Kidney (tissue), 22 donors: ENCODE measurements at places on chromosomes 2 and 18.

DNA sequence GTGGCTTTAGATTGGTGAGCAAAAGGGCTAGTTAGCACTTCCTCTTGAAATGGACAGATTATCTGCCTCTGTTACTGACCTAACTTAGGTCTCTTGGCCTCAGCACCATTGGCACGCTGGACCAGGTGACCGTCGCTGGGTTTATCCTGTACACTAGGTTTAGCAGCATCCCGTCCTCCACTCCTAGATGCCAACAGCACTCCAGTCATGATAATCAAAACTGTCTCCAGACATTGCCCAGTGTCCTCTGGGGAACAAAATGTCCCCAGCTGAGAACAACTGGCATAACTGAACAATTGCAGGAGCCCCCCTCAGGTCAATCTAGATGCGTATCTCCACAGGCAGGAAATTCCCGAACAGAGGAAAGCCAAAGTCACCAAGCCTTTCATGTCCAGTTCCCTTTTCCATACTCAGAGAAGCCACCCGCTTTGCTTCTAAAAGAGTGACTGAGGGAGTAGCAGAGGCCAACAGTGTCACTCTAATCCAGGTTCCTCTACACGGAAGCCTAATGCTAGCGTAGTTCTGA lies 27.3 kb downstream of the E2F6 start:
- DNase-seq, result no peak

- DNase-seq, result no peak
Observed at GRCh38 chr2:164523009-164523408, 98.3 kb downstream of the GRB14 start.

- no peak for DNase-seq
Observed at GRCh38 chr2:237915576-237915975, 51.2 kb upstream of the UBE2F start.

DNA sequence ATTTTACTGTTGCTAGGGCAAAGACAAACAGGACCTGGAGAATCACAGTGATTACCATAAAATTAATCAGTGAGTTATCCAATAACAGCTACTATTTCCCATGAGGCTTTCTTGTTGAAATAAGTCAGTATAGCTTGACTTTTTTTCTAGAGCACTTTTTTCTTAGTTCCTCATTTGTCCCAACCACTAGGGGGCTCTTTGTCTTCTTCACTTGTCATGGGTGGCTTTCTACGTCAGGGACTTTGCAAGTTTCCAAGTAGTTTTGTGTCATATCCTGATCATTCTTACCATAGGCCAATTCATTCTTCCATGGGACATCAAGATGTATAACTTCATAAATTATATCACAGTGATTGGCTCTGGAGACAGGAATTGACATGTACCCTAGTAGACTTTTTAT lies 1019.6 kb upstream of the PIK3C3 start:
- no peak for DNase-seq

DNA sequence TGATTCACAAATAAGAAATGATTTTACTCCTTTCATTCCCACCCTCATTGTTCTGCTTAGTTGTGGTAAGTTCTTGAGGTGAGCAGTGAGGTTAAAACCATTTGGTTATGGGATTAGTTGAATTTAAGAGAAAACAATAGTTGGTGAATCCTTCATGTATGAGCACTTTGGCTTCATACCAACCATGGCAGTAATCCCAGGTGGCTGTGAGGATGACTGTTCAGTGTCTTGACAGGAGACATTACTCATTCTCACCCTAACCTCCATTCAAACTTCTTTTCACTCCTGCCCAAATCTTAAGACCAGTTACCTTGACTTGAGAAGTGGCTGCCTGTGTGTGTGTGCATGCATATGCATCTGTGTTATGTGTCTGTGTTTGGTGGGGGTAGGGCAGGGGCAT lies 143.1 kb downstream of the SETBP1 start:
- no peak for DNase-seq

GRCh38 chr18:41690332-41691127 lies 264.5 kb upstream of the PIK3C3 start:
- DNase-seq, result no peak

DNA sequence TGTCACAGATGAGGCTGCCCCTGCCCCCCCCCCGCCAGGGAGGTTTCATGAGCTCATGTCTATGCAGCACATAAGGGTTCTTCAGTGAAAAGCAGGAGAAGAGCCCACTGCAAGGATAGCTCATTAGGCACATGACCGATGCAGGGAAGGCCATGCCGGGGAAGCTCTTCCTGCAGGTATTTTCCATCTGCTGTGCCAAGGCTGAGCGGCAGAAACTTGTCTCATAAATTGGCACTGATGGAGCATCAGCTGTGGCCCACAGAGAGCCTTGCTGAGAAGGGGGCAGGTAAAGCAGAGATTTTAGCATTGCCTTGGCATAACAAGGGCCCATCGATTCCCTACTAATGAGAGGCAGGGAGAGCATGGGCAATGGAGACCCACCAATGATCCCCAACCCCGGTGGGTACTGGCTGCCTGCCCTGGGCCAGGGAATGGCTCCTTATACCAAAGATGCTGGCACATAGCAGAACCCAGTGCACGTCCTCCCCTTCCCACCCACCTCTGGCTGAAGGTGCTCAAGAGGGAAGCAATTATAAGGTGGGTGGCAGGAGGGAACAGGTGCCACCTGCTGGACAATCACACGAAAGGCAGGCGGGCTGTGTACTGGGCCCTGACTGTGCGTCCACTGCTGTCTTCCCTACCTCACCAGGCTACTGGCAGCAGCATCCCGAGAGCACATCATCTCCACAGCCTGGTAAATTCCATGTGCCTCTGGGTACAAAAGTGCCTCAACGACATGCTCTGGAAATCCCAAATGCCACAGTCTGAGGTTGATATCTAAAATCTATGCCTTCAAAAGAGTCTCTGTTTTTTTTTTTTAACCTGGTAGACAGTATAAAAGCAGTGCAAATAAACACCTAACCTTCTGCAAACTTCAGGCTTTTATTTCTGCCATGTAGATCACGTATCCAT lies 41.4 kb downstream of the STEAP3 start:
- peak; percentile 68 for DNase-seq

DNA sequence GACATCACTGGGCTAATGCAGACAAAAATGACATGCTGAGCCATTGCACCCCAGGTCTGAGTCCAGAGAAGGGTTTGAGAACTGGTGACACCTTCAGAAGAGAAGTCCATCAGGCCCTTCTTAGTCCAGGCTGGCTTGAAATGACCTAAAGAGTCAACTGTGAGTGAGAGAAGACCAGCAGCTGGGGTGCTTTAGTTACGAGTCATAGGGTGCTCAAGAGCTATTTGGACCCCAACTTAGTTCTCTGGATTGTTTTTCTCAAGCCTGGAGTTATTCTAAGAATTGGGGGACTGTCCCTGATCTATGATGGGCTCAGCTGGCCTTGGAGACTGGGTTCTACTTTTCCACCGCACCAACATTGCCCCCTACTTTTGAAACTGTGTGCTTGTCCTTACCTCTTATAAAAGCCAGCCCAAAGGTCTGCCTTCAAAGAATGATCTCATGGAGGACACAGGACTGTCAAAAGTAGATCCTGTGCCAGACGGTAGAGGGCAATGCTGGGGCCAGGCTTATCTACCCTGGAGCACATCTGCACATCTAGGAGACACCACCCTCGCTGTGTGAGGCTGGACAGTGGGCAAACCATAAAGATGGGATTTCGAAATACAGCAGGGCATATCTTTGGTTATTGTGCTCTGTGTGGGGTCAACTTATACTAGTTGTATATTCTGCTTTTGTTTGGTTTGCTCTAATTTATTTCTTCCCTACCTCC lies 333.0 kb upstream of the SLC14A2 start:
- DNase-seq, result no peak

- no peak for DNase-seq
Observed at GRCh38 chr2:102509749-102510148, 36.7 kb downstream of the SLC9A4 start.

GRCh38 chr2:216236486-216236885 lies 127.3 kb downstream of the XRCC5 start:
- no peak for DNase-seq

- no peak for DNase-seq
Observed at GRCh38 chr18:79626905-79627749, 52.5 kb upstream of the CTDP1 start.

- DNase-seq, result no peak
Observed at GRCh38 chr2:179247318-179248023, 17.2 kb downstream of the SESTD1 start.

DNA sequence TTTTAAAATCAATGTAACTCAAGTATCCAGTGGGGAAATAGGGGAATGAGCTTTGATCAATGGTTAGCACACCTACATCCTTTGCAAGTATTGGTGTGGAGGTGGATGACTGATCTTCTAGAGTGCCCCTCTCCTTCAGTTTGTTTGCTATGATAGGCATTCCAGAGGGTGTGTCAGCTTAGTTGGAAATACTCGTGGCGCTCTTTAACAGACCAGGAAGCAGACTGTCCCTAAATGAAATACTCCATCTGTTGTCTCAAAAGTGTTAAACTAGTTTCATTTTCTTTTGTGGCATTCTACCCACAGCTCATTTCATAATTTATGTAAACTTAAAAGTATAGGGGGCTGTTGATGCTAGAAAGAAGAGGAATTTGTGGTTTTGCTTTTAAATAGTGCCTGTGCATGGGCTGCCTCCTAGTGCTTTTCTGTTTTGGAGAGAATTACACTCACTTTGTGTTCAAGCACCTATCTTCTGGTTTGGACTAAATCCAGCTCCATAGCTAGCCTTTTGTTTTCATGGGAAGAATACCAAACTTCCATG lies 66.2 kb downstream of the STAT1 start:
- DNase-seq, result no peak

GRCh38 chr2:160491911-160492371 lies 1.7 kb downstream of the RBMS1 start:
- DNase-seq, result peak; percentile 36

DNA sequence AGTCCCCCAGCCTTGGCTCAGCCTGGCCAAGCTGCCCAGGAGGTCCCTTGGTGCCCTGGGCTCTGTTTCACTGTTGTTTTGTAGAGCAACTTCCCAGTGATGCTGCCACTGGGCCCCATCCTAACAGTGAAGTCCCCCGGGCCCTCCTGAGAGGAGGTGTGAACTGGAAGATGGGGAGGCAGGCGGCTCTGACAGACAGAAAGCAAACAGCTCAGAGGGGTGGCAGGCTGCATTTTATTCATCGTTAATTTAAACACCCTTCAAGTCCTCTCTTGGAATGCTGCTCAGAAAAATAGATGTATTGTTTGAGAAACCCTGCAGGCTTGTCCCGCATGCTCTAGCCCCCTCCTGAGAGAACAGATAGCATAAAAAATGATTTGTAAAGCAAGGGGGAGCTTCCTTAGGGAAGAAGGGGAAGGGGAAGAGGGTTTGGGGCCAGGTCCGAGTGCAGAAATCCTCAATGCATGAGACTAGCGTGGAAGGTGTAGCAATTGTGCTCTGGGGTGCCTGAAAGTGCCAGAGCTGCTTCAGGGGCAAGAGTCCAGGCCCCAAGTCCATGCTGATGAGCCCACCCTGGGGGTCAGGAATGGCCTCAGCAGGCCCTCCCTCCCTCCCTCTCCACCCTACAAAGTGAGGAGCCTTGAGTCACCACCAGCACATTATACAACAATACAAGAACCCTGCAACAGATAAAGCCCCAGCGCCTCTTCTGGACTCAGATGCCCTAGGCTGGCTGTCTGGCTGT lies 113.6 kb downstream of the MSH2 start:
- DNase-seq, result no peak
